Dermis microvascular lymphatic vessel endothelial cell (primary cell): ENCODE measurements at places on chromosomes 2 and 18. TPM values are rescaled to one million over a fixed set of nuclear protein-coding genes. Genes with fewer than 3 reads are reported as not detected.

The CD226 gene
- total RNA-seq, result 0.76 and 1.5 TPM in 2 replicates

The C2orf80 gene
- total RNA-seq, result not detected in 2 replicates

The GAL3ST2 gene
- not detected in 2 replicates for total RNA-seq

The STK16 gene
- 14.5 and 16.3 TPM in 2 replicates for total RNA-seq

The ASXL3 gene
- 0.13 and 0.76 TPM in 2 replicates for total RNA-seq

GRCh38 chr2:182367401-182367800 is 59.4 kb downstream of the PDE1A start:
- DNase-seq, result no peak

- DNase-seq, result no peak
Observed at GRCh38 chr2:2881499-2881898, 496.1 kb downstream of the EIPR1 start.

- DNase-seq, result peak; percentile 10
Observed at GRCh38 chr2:212548455-212548819, 9.8 kb upstream of the ERBB4 start.

- DNase-seq, result no peak
Observed at GRCh38 chr2:179966778-179967394, 40.2 kb downstream of the CWC22 start.

GRCh38 chr18:33495278-33495677 is 54.8 kb upstream of the CCDC178 start:
- peak; percentile 1 for DNase-seq

- no peak for DNase-seq
Observed at GRCh38 chr2:96764253-96764637, 3.5 kb downstream of the CNNM4 start.

DNA sequence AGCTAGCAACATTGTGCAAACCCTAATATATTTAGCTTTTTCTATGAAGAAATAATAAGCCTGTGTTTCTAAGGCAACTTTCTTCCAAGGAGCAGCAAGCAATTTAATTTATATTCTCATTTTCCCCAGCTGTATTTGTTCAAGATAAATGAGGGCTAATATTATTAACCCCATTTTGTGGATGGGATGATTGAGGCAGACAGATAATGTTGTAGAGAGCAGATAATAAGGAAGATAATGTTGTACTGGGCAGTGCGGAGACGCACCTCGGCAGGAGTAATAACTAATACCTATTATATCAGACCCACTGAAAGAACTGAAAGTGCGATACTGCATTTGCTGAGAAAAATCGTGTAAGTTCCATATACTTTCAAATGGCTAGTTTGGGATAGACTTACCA is 344.1 kb upstream of the FANCL start:
- DNase-seq, result no peak

- DNase-seq, result peak; percentile 78
Observed at GRCh38 chr2:667332-667999, 9.7 kb downstream of the TMEM18 start.

GRCh38 chr18:69717586-69717985 is 230.1 kb downstream of the CD226 start:
- DNase-seq, result no peak

- no peak for DNase-seq
Observed at GRCh38 chr2:160884056-160884455, 276.2 kb upstream of the TANK start.

DNA sequence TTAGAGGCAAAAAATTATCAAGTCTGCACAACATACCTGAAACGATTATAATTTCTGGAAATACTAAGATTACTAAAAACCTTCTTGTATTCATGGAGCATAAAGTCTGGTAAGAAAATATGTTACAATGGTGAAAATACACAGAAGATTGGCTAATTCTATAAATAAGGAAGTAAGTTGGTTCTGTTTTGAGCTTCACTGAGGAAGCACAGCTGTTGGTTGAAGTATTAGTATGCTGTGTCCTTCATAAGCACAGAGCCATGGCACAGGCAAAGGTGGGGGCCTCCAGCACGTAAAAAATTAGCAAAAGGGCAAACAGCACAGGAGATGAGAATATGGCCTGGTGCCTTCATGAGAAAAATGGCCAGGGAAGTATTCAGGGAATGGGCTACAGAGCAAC is 40.4 kb upstream of the ANKRD62 start:
- no peak for DNase-seq

DNA sequence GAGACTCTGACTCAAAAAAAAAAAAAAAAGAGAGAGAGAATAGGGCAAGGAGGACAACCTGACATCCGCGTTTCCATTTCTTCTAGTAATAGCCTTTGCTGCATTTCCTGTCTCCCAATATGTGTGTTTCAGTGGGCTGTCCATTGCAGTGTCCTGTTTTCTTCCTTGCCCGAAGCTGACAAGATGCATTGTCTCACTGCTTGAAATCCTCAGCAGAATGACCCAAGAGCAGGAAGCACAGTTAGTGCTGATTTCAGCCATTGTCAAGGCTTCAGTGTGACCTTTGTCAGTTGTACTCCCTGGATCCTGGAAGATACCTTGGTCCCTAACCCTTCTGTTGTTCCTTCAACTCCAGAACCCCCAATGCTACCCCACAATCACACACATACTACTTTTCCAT is 71.2 kb downstream of the SLC16A14 start:
- DNase-seq, result no peak

DNA sequence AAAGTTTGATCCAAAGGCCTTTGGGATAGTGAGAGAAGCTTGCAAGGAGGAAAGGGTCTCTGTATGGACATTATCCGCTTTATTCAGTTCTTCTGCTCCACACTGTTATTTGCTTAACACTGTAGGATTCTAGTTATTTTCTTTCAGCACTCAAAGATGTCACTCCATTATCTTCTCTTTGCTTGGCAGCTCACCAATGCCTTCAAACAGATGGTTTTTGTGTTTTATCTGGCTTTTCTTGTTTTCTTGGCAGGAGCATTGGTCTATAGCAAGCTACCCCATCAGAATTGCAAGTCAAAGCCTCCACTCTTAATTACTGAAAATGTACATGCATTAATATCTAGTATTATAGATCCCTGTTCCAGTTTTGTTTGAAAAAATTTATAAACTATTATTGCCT is 138.8 kb downstream of the EVA1A start:
- no peak for DNase-seq

- DNase-seq, result no peak
Observed at GRCh38 chr18:26685438-26686157, 137.2 kb upstream of the KCTD1 start.

- DNase-seq, result no peak
Observed at GRCh38 chr2:163601377-163601776, 134.4 kb downstream of the FIGN start.

GRCh38 chr2:201403880-201404279 is 46.7 kb upstream of the FLACC1 start:
- no peak for DNase-seq

- DNase-seq, result no peak
Observed at GRCh38 chr2:39660612-39661236, 5.0 kb upstream of the TMEM178A start.

GRCh38 chr2:27264753-27265535 is 2.1 kb upstream of the SLC30A3 start:
- DNase-seq, result peak; percentile 67

DNA sequence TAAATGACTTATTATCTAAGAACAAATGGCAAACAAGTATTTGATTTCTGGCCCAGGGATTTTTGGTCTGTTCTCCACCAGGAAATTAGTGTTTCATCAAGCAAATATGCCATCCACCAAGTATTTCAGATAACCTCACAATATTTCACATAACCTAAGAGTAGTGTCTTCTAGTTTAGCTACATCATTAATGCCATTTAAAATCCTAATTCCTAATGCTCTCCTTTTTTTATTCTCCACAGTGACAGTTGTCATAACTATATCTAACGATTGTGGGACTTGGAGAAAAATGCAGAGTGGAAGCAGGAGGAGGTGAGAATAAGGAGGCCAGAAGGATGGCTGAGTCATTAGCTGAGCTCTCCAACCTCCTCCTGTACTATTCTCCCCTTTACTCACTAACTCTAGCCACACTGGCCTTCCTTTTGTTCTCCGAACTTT is 58.5 kb upstream of the CTLA4 start:
- peak; percentile 40 for DNase-seq
